ENCODE measurements at places on chromosomes 2 and 18. TPM values are rescaled to one million over a fixed set of nuclear protein-coding genes. Genes with fewer than 3 reads are reported as not detected.

Gene TMX3
- 104 TPM for total RNA-seq

Gene PLB1
- 1.4 TPM for total RNA-seq

Gene SERPINB3
- total RNA-seq: not detected

Gene SETBP1
- total RNA-seq: 2.8 TPM
